ENCODE measurements at places on chromosomes 16 and 17. TPM values are rescaled to one million over a fixed set of nuclear protein-coding genes. Genes with fewer than 3 reads are reported as not detected.

- H3K4me3 ChIP-seq, result no peak overlapping the region
- no peak for DNase-seq
- no peak overlapping the region for H3K27ac ChIP-seq
- no peaks in the 10 kb centered on the region for H3K27me3 ChIP-seq
Measured at GRCh38 chr16:84087466-84088151, 29.1 kb downstream of the MBTPS1 start.

- no peak overlapping the region for H3K4me3 ChIP-seq
- H3K27me3 ChIP-seq, result no peaks in the 10 kb centered on the region
- no peaks in the 10 kb centered on the region for H3K36me3 ChIP-seq
Measured at GRCh38 chr16:83397601-83398291, 410.0 kb upstream of the HSBP1 start.

The TEKT5 gene
- polyA plus RNA-seq, result not detected

DNA sequence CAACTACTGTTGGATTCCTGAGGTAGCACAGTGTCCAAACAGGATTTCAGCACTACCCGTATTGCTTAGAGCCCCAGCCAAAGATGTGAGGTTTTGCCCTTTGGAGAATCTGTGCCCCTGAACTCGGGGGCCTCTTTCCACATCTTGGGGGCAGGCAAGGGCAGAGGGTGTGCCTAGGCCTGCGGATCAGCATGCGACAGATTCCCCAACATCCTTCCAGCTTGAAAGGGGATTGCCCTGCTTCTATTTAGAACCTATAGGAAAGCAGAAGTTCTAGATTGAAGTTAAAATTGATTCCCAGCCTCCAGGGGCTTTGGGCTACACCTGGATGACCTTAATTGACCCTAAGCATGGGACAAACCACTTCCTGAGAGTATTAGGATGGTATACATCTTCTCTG is 19.6 kb downstream of the NOD2 start:
- DNase-seq, result no peak
- H3K36me3 ChIP-seq, result no peaks in the 10 kb centered on the region
- H3K4me1 ChIP-seq, result peaks cover 40% of the 10 kb centered on the region
- no peak overlapping the region for H3K27ac ChIP-seq

GRCh38 chr17:78129351-78130089 is 965 bp upstream of the TMC6 start:
- H3K4me1 ChIP-seq, result 0 out of 2 replicates have a peak, but pooled peaks cover 4% of the 10 kb centered on the region
- no peak for DNase-seq
- peaks cover 3% of the 10 kb centered on the region for H3K27me3 ChIP-seq
- H3K4me3 ChIP-seq, result no peak overlapping the region
- no peak overlapping the region for H3K27ac ChIP-seq
- H3K36me3 ChIP-seq, result no peaks in the 10 kb centered on the region

The PRSS22 gene
- not detected for polyA plus RNA-seq

The GNG13 gene
- polyA plus RNA-seq, result not detected

The GP1BA gene
- not detected for polyA plus RNA-seq

The KRTAP4-1 gene
- polyA plus RNA-seq, result not detected

The SULT1A4 gene
- polyA plus RNA-seq, result 2.6 TPM
